Uterine smooth muscle cell (primary cell): ENCODE measurements at places on chromosomes 12 and 14. TPM values are rescaled to one million over a fixed set of nuclear protein-coding genes. Genes with fewer than 3 reads are reported as not detected.

PAPLN gene
- total RNA-seq, result 3.8 and 5.1 TPM in 2 replicates

GALNT16 gene
- 0.22 and 1.1 TPM in 2 replicates for total RNA-seq

PAX9 gene
- total RNA-seq, result under 0.01 and 0.11 TPM in 2 replicates

SLC10A1 gene
- not detected in 2 replicates for total RNA-seq

LRRC10 gene
- not detected in 2 replicates for total RNA-seq

MCRS1 gene
- total RNA-seq, result 53.7 and 71.7 TPM in 2 replicates

PSMC1 gene
- total RNA-seq, result 170 and 367 TPM in 2 replicates

PMCH gene
- not detected in 2 replicates for total RNA-seq

TMEM121 gene
- 9.2 and 10.7 TPM in 2 replicates for total RNA-seq

ACVR1B gene
- 10.5 and 15.2 TPM in 2 replicates for total RNA-seq

GPR68 gene
- 1.2 and 1.9 TPM in 2 replicates for total RNA-seq

HOXC9 gene
- total RNA-seq, result 0.11 TPM in 1 of 2 replicates, not detected in the other

CLEC4E gene
- total RNA-seq, result not detected in 2 replicates

NELL2 gene
- total RNA-seq, result 0.55 TPM in 1 of 2 replicates, not detected in the other

C1R gene
- 27.1 and 114 TPM in 2 replicates for total RNA-seq

GLIPR1L2 gene
- total RNA-seq, result 0.22 and 0.25 TPM in 2 replicates

SERPINA1 gene
- 0.22 TPM in 1 of 2 replicates, not detected in the other for total RNA-seq

DEGS2 gene
- total RNA-seq, result 0.12 TPM in 1 of 2 replicates, not detected in the other

PPP1CC gene
- total RNA-seq, result 116 and 156 TPM in 2 replicates

MRPS35 gene
- total RNA-seq, result 56.0 and 58.2 TPM in 2 replicates

SSPN gene
- total RNA-seq, result 14.4 and 19.0 TPM in 2 replicates

TBX5 gene
- total RNA-seq, result 0.11 and 0.12 TPM in 2 replicates

LAG3 gene
- total RNA-seq, result under 0.01 and 0.11 TPM in 2 replicates

SERPINA5 gene
- total RNA-seq, result not detected in 2 replicates

ARL1 gene
- total RNA-seq, result 161 and 173 TPM in 2 replicates
